Activated CD8-positive, alpha-beta memory T cell treated with anti-CD3 and anti-CD28 coated beads, Interleukin-2, amount 50 U/mL, for 4 hours (primary cell): ENCODE measurements at places on chromosomes 2 and 18.

GRCh38 chr2:72859831-72860262 lies 27.4 kb upstream of the SPR start:
- peak; percentile 62 for DNase-seq

DNA sequence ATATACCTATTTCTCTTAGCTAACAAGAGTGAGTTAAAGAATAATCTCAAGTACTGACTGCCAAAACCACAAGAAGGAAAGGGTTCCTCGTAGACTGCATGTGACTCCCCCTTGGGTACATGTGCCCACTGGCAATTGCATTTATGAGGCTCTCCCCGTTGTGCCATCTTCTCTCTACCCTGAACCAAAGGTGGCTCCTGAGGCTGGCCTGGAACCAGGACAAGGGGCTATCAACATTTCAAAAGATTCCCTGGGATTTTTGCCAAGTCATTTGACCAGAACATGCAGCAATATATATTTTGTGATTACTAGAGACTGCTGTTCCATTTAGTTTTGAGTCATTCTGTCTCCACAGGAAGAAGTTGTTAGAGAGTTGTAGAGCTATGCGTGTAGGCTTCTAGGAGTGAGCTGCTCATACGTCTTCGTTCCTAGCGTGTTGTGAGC lies 45.8 kb downstream of the LAMA3 start:
- no peak for DNase-seq

GRCh38 chr2:176818617-176819016 lies 394.0 kb upstream of the HNRNPA3 start:
- DNase-seq = no peak

DNA sequence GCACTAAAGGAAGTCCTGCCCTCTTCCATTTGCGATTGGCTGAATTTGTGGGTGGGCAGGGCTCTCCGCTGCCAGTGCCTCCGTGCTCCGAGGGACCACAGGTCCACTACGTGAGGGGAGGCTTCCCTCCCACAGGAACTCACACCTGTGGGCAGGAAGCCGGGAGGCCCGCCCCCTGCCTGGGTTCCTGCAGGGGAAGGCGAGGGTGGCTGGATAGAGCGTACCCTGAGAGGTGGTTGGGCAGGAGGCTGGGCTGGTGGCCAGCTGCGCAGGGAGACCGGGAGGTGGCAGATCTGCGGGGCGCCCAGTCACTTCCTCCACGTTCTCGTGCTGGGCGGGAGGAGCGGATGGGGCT lies 47.0 kb upstream of the PTH2R start:
- no peak for DNase-seq

DNA sequence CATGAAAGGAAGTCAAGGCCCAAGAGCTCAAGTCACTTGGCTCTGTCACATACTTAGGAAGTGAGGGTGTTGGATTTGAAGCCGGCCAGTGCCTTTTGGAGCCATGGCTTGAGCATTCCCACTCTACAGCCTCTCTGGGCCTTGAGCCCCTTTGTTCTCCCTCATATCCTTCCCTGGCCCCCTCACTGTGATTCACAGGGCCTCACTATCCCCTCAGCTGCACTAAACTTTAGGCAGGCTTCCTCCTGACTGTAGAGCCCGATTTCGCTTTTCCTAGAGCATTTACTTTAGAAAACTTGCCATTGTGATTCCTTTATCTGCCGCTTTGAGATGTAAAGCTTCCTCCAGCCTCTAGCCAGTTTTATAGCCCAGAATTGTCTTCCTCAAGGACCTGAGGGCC lies 107.6 kb downstream of the FBXO15 start:
- DNase-seq = no peak

GRCh38 chr2:179424571-179424970 lies 159.9 kb upstream of the SESTD1 start:
- no peak for DNase-seq

GRCh38 chr2:160201849-160202539 lies 1.9 kb upstream of the ITGB6 start:
- no peak for DNase-seq

DNA sequence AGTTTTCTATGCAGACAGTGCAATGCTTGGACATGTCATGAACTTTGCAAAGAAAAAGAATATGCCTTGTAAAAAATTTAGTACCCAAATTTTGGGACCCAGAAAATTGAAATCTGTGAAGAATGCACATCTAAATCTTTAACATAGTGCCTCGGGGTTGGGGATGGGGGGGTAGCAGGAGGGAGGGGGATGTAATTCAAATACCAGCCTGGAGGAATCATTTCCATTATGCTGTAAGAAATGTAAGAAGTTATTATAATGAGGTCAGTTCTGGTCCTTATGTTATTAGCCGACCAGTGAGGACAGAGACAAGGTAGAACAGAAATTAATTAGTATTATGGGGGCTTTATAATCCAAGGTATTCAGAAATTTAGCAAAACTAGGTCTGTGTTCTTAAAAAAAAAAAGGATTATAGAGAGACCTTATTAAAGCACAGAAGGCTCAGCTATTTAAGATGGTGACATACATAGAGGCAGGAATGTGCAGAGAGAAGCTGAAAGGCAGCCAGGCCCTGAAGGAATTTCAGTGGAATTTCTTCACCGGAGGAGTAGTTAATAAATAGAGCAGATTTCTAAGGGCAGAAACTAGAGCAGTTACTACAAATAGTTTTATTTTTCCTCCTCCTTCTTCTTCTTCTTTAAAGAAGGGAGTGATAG lies 89.0 kb upstream of the RBMS1 start:
- DNase-seq = no peak

DNA sequence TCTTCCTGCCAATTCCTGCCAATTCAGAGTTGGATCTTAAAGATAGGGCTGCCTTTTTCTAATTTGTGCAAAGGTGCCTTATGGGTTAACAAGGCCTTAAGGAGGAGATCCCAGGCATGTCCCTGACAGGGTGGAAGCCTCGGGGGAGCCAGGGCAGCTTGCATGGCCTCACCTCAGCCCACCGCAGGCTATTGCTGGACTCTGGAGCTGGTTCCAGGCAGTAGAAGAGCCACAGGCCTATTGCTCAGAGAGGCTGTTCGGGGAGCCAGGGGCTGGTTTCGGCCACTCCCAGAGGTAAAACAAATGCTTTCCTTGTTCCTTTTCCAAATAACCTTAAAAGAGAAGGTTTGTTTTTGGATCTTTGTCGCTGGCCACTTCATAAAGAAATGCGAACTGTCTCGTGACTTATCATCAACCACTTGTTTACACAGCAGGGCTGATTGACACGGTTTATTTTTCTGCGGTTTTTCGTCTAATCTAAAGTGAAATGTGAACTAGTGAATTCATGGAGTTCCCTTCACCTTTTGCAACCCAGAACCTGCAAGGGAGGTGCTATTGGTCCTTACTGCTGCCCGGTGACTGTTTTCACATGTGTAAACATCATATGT lies 108.6 kb downstream of the APOB start:
- no peak for DNase-seq

- no peak for DNase-seq
Observed at GRCh38 chr2:209653134-209653533, 118.5 kb upstream of the UNC80 start.

DNA sequence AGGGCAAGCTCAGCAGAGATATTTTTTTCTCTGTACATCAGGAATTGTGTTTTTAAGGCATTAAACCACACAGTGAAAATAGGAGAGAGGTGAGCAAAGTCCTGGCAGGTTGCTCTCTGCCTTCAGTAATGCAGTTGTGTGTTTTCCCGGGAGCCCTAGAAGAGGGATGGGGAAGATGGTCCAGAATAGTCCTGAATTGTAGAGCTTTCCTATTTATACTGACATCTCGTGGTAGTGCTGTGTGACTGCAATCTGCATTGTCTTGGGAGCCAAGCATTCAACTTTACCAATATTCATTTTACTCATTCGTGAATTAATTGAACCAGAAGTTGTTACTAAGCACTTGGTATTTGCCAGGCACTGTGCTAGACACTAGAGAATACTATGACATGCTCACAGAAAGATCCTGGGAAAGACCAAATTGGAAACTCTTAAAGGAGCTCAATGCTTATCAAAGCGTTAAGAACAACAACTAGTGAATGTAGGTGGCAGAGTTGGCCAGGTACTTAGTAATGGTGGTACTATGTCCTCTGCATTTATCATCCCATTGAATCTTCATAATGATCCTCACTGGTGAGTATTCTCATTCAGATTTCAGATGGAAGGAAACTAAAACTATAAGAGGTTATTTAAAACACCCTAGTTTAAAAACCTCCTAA lies 214.6 kb downstream of the TRIB2 start:
- no peak for DNase-seq

DNA sequence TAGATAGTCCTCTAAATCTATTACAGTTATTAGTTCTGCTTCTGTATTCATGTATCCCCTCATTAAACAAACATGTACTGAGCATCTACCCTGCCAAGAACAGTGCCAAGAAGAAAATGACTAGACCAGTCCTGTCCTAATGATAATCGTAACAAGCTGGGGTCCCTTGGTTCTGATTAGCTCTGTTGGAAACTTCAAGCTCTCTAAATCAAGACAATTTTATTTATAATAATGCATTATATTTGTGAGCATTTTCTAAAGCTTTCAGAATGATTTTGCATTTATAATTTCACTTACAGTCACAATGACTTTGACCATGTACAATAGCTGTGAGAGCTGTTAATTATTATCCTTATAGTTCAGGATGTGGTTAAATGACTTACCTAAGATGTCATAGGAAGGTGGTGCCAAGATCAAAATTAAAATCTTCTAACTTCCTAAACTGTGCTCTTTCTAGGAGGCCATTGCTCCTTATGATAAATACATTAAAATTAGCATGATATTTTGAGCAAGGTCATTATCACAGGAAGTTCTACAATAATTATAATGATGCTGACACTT lies 336.5 kb upstream of the SLC39A10 start:
- no peak for DNase-seq

GRCh38 chr2:203590496-203590895 lies 55.4 kb upstream of the RAPH1 start:
- DNase-seq = no peak

- DNase-seq = no peak
Observed at GRCh38 chr18:75492852-75493251, 65.3 kb upstream of the SMIM21 start.

DNA sequence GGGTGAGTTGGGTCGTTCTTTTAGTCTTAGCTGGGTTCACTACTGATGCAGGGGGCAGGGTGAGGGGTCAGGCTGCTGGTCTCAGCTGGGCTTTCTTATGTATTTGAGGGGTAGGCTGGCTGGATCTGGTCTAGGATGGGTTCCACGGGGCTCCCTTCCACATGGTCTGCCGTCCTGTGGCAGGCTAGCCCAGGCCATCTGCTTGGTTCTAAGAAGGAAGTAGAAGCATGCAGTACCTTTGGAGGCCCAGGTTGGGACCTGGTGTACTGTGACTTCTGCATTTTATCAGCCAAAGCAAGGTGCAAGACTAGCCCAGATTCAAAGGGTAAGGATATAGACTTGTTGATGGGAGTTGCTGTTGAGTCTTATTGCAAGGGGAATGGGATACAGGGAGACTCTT lies 35.5 kb upstream of the MGAT5 start:
- DNase-seq = no peak

- DNase-seq = no peak
Observed at GRCh38 chr2:150618245-150618895, 130.9 kb upstream of the RND3 start.

DNA sequence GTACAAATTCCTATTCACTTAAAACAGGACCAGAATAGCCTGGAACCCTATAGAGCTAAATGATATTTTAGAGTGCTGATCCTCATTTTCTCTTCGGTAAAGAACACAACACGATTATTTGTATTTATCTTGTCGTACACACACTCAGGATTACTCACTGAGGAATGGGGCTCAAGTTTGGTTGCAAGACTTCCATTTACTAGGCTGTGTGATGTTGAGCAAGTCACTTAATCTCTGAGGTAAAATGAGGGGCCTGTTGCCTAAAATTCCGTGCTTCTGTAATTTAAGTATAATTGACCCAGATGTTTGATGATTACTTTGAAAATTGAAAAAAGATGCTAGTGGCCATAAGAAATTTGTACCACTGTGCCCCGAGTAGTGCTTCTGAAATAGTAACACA lies 42.6 kb upstream of the MAP4K3 start:
- DNase-seq = no peak

GRCh38 chr2:240424341-240425235 lies 10.9 kb upstream of the GPC1 start:
- peak; percentile 7 for DNase-seq

- no peak for DNase-seq
Observed at GRCh38 chr18:60277855-60278480, 94.6 kb downstream of the MC4R start.

- DNase-seq = no peak
Observed at GRCh38 chr18:24763765-24764513, 303.5 kb downstream of the HRH4 start.

- no peak for DNase-seq
Observed at GRCh38 chr2:47631792-47632398, 151.1 kb upstream of the MSH6 start.

- no peak for DNase-seq
Observed at GRCh38 chr18:75538727-75539126, 111.2 kb upstream of the SMIM21 start.

DNA sequence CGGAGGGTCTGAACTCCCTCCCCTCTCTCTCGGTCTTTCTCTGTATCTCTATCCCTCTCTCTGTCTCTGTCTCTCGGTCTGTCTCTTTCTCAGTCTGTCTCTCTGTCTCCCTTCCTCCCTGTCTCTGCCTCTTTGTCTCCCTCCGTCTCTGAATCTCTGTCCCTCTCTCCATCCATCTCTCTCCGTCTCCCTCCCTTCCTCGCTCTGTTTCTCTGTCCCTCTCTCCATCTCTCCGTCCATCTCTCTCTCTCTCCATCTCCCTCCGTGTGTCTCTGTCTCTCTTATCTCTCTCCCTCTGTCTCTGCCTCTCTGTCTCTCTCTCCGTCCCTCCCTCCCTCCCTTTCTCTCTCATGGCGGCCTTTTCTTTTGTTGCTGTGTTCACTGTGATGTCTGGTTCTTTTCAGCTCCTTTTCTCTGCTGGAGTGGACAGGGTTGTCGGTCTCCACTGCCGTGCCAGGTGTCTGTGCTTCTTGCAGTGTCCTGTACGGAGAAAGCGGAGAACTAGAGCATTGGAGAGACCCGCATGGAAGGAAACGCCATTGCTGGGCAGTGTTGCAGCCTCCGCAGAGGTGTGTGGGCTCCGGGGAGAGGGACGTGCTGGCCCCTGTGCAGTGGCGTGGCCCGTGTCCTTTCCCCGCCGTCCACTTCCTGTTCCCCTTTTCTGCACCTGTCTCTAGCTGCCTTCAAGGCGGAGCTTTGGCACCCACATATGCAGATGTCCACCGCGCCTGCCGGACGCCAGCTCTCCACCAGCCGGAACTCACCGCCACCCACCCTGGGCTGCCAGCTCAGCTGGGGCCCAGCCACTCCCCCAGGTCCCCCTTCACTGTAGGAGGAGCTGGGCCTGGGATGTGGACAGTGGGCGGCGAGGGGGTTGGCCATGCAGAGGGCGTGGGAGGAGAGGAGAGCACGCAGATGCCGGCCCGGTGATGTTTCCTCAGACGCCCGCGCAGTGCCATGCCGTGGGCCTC lies 113.1 kb downstream of the NFATC1 start:
- peak; percentile 11 for DNase-seq

DNA sequence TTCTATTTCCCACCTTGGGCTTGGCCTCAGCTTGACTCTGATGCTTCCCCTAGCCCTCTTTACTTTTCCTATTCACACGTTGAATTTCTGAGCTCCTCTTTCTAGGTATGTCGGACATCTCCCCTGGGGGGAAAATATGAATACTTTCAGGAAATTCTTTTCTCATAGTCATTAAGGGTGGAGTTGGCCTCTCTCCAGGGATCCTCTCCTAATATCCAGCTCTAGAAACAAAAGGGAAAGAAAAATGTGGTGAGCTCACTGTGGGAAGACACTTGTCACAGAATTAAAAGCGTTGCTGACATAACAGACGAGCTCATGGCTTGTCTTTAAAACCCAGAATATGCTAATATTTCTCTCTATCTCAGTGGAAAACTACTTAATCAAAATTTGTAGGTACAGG lies 132.7 kb upstream of the MEX3C start:
- no peak for DNase-seq

- DNase-seq = no peak
Observed at GRCh38 chr2:19256121-19256601, 102.3 kb downstream of the OSR1 start.
